ENCODE measurements at places on chromosomes 7 and 10.
A peak's percentile ranks its signal among the peaks of the same experiment; 100 is the strongest.

DNA sequence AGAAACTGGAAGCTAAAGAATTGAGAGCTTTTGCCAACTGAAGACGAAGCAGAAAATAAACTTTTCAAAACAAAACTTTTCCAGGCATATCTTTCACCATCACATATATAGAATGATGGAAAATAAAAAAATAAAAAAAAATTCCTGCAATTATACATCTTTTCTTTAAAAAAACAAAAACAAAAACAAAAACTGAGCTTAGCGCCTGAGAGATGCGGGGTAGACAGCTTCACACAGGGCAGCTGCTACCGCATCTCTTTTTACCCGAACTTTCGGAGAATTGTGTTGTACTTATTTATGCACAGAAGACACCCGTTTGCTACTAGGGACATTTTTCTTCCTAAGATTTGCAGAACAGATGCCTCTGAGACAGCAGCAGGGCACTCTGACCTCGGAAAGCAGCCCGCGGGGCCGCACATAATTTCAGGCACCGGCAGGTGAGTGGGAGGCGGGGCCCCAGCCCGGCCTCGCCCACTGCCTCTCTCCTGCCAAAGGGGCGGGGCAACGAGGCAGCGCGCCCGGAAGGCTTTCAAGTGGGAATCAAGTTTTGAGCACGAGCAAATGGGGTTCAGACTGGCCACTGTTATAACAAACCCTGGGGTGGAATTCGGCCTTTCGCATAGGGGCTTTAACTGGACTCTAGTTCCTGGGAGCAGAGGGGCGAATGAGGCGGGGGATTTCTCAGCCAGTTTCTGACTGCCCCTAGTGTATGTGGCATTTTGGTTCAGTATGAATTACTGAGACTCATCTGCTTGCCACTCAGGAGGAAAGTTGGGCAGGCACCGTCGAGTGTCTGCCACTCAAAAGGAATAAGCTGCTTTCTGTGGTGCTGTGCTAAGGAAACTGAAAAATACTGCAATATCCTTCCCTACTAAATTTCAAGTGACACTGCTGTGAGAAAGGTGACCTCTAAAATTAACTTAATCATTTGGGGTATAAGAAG, 18.5 kb upstream of the FAM133B start:
- peak; percentile 83 for DNase-seq

- DNase-seq = no peak
Measured at GRCh38 chr10:84696610-84697009, 368.2 kb downstream of the CCSER2 start.

- DNase-seq = no peak
Measured at GRCh38 chr7:16114633-16115032, 306.7 kb downstream of the CRPPA start.

DNA sequence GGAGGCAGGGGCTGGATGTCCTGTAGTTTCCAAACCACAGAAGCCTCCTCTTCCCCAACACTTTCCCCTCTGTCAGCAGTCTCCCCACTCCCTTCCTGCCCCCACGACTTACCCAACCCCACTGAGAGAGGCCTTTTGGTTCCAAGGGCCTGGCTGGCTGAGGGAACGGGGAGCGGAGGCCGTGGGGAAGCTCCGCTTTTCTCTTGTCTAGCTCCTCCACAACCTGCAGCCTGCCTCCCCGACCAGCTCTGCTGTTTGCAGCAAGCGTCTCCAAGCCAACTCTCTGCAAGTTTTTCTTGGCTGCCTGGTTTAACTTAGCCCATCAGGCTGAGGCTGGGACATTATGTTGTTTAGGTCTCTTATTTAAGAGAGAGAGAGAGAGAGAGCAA, 126.8 kb downstream of the NEURL1 start:
- DNase-seq = no peak

DNA sequence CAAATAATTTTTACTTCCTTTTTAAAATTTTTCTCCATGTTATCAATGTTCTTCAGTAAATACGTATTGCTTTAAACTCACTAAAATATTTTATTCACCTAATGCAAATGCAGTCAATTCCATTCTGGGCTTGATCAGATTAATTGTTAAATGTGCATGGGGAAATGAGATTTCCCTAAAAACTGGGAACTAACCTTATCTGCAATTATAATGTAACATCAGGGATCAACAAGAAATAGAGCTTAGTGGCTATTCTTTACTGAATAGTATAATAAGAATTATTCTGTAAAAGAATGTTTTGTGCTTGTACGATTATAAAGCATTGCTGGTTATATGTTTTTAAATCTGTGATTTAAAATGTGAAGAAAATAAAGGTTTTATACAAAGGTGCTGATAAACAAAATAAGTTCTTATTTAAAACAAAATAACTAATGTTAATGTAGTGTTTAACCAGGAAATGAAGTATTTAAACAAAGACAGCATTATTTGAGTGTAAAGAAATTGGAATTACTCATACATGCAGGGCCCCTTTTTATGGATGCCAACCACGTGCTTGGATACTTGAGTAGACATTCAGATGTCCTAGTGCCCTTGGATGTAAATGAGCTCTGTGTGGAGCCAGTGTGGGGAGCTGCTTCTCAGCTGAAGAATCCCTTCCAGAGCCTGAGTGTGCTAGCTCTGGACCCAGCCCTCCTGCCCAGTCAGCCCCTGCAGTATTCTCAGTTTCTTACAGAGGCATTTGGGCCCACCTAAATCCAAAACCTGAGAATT, 84.2 kb downstream of the REEP3 start:
- DNase-seq = peak; percentile 24

DNA sequence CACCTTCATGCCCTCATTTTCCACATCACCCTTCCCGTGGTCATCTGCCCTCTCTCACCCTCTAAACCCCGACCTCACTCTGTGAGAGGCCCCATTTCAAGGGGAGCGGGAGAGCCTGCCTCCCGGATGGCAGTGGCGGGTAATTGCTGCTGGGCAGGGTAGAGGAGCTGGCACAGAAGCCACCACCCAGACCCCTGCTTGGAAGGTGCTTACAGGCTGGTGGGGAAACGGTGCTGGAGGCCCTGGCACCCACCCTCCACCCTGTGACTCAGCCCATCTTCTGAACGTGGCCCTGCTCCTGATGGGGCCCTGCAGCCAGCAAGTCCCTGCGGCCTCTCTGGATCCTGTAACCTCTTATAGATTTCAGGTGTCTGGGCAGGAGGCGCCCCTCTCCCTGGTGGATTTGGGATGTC, 10.6 kb upstream of the PWWP2B start:
- DNase-seq = no peak

DNA sequence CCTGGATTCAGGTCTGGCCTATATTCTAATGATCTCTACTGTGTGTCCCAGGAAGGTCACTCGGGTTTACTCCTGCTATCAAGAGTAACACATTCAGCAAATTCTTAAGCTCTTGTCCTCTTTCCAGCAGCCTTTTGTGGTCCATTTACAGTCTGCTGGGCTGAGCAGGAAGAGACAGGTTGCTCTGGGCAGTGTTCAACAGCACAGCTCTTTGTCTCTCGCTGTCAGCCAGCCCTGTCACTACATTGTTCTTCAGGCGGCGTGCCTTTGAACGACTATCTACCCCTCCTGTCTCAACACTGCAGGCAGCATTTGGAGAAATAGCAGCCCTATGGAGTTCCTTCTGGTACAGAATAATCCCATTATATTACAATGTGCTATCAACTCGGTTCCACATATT, 192.2 kb upstream of the TBX20 start:
- peak; percentile 81 for DNase-seq
